ENCODE measurements at places on chromosomes 11 and 22. TPM values are rescaled to one million over a fixed set of nuclear protein-coding genes. Genes with fewer than 3 reads are reported as not detected.

SMC1B gene
- total RNA-seq: 24.7 TPM

- no peak overlapping the region for H3K27ac ChIP-seq
- H3K36me3 ChIP-seq: no peaks in the 10 kb centered on the region
- no peaks in the 10 kb centered on the region for H3K4me1 ChIP-seq
- H3K4me3 ChIP-seq: no peak overlapping the region
- H3K27me3 ChIP-seq: no peaks in the 10 kb centered on the region
- peak; percentile 41 for DNase-seq
Measured at GRCh38 chr11:119618208-119618909, 110.6 kb downstream of the NECTIN1 start.

GRCh38 chr11:83713708-83714107 lies 427.5 kb upstream of the CCDC90B start:
- no peaks in the 10 kb centered on the region for H3K4me1 ChIP-seq
- no peak overlapping the region for H3K27ac ChIP-seq
- H3K36me3 ChIP-seq: no peaks in the 10 kb centered on the region
- no peaks in the 10 kb centered on the region for H3K27me3 ChIP-seq

CBLIF gene
- total RNA-seq: not detected

GRCh38 chr22:21718499-21718898 lies 17.1 kb downstream of the YPEL1 start:
- H3K4me3 ChIP-seq: no peak overlapping the region
- no peaks in the 10 kb centered on the region for H3K4me1 ChIP-seq
- DNase-seq: no peak
- no peaks in the 10 kb centered on the region for H3K27me3 ChIP-seq
- no peaks in the 10 kb centered on the region for H3K36me3 ChIP-seq

DNA sequence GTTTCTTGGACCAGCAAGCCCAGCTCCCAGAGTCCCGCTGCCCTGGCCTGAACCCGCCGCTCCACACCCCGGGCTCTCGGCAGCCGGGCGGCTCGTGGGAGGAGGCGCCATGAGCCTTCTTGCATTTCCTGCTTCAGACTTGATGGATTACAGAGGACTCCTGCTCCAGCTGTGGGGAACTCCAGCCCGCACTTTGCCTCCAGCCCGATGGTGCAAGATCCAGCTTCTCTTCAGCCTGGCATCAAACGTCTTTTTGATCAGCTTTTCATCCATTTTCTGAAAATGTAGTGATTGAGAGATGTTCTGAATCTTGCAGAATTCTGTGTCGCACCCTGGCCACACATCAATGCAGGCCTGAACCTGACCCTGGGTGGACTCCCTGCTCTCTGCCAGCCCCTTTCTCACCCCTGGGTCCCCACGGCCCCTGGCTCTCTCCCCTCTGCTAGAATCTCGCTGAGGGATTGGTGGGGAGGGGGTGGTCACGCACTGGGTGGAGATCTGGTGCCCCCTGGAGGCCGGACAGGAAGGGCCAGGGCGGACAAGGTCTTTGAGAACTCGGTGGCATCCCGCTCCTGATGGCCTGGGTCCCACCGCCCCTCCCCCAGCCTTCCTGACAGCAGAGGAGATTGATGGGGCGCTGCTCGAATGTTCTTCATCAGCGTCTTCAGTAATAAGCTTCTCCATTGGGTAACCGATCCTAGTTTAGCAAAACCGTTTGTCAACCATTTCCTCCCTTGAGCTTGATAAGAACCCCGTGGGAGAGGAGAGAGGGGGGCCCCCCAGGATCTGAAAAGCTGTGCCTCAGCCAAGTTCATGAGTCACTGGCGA lies 12.1 kb upstream of the NFAM1 start:
- H3K27me3 ChIP-seq: no peaks in the 10 kb centered on the region
- peaks cover 11% of the 10 kb centered on the region for H3K4me1 ChIP-seq
- H3K4me3 ChIP-seq: no peak overlapping the region
- DNase-seq: peak; percentile 78

C11orf54 gene
- total RNA-seq: 49.5 TPM

- DNase-seq: no peak
- H3K4me3 ChIP-seq: no peak overlapping the region
- H3K4me1 ChIP-seq: no peaks in the 10 kb centered on the region
Measured at GRCh38 chr11:92391364-92391763, 166.7 kb downstream of the FAT3 start.

DNA sequence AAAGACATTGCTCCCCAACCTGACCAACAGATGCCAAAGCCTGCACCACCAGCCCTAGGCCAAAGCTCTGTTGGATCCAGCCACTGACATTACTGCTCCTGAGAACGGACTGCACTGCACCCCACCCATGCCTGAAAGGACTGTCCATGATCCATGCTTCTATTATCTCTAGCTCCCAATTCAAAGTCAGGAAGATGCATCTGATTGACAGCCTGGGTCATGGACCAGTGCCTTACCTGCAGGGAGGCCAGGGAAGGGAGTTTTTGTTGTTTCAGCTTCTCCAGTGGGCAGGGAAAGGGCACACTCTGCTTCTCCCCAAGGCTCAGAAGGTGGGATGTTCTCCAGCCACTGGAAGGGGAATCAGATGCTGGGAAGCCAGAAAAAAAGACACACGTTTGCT lies 4.8 kb upstream of the PRDM11 start:
- no peaks in the 10 kb centered on the region for H3K27me3 ChIP-seq
- no peaks in the 10 kb centered on the region for H3K36me3 ChIP-seq
- no peak overlapping the region for H3K27ac ChIP-seq
- no peak for DNase-seq

KCTD14 gene
- total RNA-seq: 0.71 TPM

- no peaks in the 10 kb centered on the region for H3K4me1 ChIP-seq
- H3K36me3 ChIP-seq: no peaks in the 10 kb centered on the region
- H3K27ac ChIP-seq: no peak overlapping the region
Measured at GRCh38 chr11:42524534-42525227, 787.1 kb upstream of the API5 start.

SCN2B gene
- 0.43 TPM for total RNA-seq

- H3K4me3 ChIP-seq: no peak overlapping the region
- H3K4me1 ChIP-seq: no peaks in the 10 kb centered on the region
- H3K27ac ChIP-seq: no peak overlapping the region
- H3K36me3 ChIP-seq: no peaks in the 10 kb centered on the region
- no peaks in the 10 kb centered on the region for H3K27me3 ChIP-seq
Measured at GRCh38 chr11:23236826-23237555, 376.7 kb upstream of the CCDC179 start.

CNTN5 gene
- total RNA-seq: 0.99 TPM

GRCh38 chr11:15828215-15828853 lies 528.0 kb downstream of the SOX6 start:
- H3K36me3 ChIP-seq: no peaks in the 10 kb centered on the region
- DNase-seq: no peak
- H3K4me1 ChIP-seq: no peaks in the 10 kb centered on the region
- no peak overlapping the region for H3K27ac ChIP-seq
- H3K27me3 ChIP-seq: no peaks in the 10 kb centered on the region
- H3K4me3 ChIP-seq: no peak overlapping the region

GP1BB gene
- 28.0 TPM for total RNA-seq

DNA sequence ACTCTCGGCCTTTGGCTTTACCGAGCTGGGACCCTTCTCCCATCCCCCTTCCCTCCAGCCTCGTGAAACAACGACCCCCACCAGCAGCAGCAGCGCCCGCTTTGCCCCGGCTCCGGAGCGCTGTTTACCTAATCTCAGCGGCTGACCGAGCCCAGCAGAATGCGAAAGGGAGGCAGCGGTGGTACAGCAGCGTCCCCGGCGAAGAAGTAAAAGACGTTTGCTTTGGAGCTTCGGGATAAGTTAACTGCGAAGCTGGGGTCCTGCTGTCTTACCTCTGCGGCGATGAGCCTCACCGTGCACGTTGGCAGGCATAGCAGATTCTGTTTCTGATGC lies 2.0 kb upstream of the LARGE1 start:
- H3K27me3 ChIP-seq: no peaks in the 10 kb centered on the region
- peaks cover 8% of the 10 kb centered on the region for H3K4me1 ChIP-seq
- H3K27ac ChIP-seq: peak overlapping the region; percentile 75
- H3K36me3 ChIP-seq: no peaks in the 10 kb centered on the region
- DNase-seq: peak; percentile 53

GRCh38 chr22:30373331-30374325 lies 13.6 kb downstream of the RNF215 start:
- H3K27me3 ChIP-seq: no peaks in the 10 kb centered on the region
- DNase-seq: no peak
- H3K4me1 ChIP-seq: no peaks in the 10 kb centered on the region
- H3K27ac ChIP-seq: no peak overlapping the region

SERPING1 gene
- 53.6 TPM for total RNA-seq

- no peak for DNase-seq
- no peaks in the 10 kb centered on the region for H3K27me3 ChIP-seq
- H3K36me3 ChIP-seq: no peaks in the 10 kb centered on the region
- H3K4me1 ChIP-seq: no peaks in the 10 kb centered on the region
- H3K27ac ChIP-seq: no peak overlapping the region
- H3K4me3 ChIP-seq: no peak overlapping the region
Measured at GRCh38 chr22:35195821-35196220, 61.5 kb upstream of the HMGXB4 start.
